Fibroblast of upper back skin (primary cell): ENCODE measurements at places on chromosomes 5 and 9.

- no peak for DNase-seq
Measured at GRCh38 chr5:117800261-117800660, 1188.1 kb downstream of the DTWD2 start.

- no peak for DNase-seq
Measured at GRCh38 chr9:89619019-89619418, 14.2 kb downstream of the GADD45G start.

DNA sequence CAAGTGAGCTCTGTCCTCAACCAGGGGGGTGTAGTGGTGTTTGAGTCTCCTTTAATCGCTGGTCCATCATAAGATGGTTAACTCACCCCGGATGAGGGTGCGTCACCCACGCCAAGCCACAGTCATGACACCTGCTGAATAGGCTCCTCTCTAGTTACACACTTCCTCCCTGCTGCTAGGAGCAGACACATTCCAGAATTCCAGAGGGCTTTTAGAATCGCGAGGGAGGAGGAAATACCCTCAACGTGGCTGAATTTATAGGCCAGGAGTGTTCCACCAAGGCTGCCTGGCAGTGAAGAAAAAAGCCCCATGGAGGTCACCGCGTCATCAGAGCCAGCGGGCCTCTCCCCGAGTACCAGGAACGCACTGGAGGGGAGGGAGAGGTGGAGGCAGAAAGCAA lies 5.1 kb downstream of the GLRX start:
- DNase-seq, result peak; percentile 68

DNA sequence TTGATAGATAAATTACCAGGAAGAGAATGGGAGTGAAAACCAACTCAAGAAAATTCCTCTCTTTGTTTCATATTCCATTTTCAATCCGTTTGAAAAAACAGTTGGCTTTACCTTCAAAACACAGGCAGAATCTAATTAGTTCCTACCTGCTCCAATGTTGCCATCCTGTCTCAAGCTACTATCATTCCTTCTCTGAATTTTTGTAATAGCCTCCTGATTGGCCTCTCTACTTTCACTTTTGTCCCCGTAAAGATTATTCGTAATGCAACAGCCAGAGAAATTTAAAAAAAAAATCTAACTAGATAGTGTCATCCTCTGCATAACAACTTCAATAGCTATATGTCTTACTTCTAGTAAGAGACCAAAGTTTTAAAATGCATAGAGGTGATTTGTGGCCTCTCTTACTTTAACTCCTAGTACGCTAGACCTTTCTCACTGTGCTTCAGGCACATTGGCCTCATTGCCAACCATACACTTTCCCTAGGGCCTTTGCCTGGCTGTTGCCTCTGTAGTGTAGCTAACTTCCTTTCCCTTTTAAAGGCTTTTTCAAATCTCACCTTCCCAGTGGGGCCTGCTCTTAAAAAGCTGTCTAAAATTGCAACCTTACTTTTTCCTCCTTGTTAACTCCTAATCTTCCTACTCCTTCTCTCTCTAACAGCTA lies 311.3 kb upstream of the GRIN3A start:
- no peak for DNase-seq

DNA sequence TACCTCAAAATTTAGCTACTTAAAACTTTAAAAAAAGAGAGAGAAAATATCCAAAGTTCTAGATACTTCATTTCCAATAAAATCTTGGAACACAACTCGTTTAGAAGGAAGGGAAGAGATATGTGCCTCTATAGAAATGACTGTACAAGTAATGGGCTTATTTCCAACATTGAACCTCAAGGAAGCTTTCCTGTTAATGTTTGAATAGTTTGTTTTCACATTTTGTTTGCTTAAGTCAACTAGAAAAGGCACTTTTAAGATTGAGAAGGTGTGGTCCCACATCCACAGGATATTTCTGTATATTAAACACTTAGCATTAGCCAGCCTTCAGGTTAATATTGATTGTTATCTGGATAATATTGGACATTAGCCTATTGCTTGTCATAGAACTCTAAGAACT lies 384.7 kb downstream of the PTPRD start:
- no peak for DNase-seq

- no peak for DNase-seq
Measured at GRCh38 chr9:112764837-112765236, 14.3 kb downstream of the SNX30 start.

DNA sequence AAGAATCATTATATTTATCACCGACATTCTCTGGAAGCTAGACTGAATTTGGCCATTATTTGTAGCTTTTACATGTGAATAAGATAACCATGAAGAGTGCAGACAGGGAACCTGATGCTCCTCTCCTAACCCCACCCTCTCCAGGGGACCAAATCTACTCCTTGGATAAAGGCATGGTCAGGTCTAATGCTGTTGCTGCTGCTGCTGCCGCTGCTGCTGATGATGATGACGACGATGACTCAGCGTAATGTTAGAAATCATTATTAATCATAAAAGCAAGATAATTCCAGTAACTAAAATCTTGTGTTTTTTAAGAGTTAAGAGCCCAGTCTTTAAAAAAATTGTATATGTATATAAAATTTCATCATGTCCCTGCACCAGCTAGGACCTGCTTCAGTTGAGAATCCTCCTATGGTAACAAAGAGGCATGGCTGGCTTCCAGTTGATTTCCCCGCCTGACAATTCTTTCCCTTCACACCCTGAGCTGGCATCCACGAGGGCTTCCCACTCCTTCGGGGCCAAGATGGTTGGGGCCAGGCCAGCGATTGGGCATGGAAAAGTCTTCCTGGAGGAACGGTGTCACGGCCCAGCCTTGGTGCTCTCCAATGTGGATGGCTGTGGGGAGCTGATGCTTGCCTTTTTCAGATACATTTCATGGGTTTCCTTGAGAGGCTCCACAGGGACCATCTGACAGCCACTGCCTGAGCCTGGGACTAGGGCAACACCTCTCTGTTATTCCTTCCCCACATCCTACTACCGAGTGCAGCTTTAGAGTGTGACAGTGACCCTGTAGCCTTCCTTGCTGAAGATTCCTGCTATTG lies 400.0 kb downstream of the CTNND2 start:
- DNase-seq, result no peak

DNA sequence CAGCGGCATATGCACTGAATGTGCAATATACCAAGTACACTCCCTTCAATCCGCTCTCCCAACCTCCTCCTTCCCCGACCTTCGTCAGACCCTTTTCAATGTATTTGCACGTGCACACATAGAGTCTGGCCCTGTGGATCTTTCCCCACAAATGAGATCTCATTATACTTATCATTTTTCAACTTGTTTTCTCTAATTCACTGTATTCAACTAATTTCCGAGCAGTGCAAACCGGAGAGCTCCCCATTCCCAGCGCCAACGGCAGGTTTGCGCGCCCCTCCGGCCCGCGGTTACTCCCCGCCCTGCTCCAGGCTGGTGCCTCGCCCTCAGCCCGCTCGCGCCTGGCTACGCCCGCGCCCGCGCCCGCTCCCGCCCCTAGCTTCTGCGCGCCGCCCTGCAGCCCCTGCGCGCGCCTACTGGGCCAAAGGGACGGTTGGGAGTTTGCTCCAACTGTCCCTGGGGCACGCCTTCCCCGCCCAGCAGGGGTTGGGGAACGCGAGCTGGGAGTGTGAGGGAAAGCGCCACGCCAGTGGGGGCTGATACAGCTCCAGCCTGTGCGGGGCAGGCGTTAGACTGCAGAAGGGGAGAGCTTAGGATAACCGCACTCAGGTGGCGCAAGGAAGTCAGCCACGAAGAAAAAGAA lies 3.3 kb upstream of the CDC20B start:
- DNase-seq, result no peak

- DNase-seq, result no peak
Measured at GRCh38 chr5:3389471-3390026, 206.1 kb upstream of the IRX1 start.

- no peak for DNase-seq
Measured at GRCh38 chr9:130908878-130909355, 12.3 kb upstream of the QRFP start.

- peak; percentile 67 for DNase-seq
Measured at GRCh38 chr5:108521841-108522506, 140.1 kb upstream of the FBXL17 start.

DNA sequence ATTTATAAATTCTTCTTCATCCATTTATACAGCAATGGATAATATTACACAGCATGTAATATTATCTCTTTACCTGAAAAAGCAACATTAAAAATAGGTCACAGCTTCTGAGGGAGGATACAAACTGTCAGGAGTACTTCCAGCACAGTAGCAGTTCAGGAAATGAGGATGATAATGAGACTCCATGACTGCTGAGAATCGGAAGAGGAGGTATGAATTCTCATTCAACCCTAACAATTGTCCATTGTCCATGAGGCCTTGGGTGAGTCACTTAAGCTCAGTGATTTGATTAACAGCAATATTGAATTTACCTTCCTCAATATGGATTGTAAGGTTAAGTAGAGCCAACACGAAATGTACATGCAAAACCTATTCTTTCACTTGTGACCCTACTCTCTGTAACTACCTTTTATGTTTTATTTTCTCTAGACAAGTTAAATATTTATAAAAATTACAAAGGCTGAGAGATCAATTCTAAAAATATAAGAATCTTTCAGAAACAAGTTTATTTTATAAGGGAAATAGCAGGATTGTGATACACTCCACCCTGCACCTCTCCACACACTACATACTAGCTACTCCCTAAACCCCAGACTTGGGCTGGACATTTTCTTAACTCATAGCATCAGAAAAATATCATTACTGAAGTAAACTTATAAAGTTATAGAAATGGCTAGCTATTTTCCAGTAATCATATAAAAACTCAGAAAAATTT lies 159.1 kb upstream of the ACOT12 start:
- no peak for DNase-seq

GRCh38 chr5:98436667-98437066 lies 336.8 kb upstream of the RGMB start:
- no peak for DNase-seq

DNA sequence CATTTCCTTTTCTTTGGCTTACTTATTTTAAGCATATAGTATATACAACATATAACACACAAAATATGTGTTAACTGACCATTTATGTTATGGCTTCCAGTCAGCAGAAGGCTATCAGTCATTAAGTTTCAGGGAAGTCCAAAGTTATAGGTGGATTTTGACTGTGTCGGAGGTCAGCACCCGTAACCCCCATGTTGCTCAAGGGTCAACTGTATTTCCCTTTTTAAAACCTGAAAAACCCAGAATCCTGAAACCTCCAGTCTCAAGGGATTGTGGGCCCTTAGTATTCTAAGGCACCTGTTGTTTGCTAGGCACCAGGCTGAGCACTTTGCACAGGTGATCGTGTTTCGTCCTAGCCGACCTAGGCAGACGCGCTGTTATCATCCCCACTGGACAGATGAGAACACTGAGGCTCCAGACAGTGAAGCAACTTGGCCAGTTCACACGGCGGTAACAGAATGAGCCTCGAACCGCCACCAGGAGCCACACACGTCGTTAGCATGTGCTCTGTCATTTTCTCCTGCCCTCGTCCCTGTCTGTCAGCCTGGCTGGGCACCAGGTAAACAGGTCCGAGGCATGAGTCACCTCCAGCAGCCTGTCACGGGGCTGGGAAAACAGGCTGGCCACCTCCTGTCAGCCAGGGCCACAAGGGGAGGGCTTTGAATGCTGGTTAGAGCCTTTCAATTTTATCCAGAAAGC lies 39.9 kb downstream of the DUSP1 start:
- no peak for DNase-seq

GRCh38 chr5:113520429-113520828 lies 6.9 kb downstream of the YTHDC2 start:
- peak; percentile 53 for DNase-seq

GRCh38 chr9:128049843-128050242 lies 17.3 kb downstream of the NAIF1 start:
- DNase-seq, result no peak

GRCh38 chr5:155193029-155193428 lies 179.5 kb downstream of the KIF4B start:
- no peak for DNase-seq

GRCh38 chr5:170313344-170313743 lies 15.8 kb upstream of the LCP2 start:
- no peak for DNase-seq

DNA sequence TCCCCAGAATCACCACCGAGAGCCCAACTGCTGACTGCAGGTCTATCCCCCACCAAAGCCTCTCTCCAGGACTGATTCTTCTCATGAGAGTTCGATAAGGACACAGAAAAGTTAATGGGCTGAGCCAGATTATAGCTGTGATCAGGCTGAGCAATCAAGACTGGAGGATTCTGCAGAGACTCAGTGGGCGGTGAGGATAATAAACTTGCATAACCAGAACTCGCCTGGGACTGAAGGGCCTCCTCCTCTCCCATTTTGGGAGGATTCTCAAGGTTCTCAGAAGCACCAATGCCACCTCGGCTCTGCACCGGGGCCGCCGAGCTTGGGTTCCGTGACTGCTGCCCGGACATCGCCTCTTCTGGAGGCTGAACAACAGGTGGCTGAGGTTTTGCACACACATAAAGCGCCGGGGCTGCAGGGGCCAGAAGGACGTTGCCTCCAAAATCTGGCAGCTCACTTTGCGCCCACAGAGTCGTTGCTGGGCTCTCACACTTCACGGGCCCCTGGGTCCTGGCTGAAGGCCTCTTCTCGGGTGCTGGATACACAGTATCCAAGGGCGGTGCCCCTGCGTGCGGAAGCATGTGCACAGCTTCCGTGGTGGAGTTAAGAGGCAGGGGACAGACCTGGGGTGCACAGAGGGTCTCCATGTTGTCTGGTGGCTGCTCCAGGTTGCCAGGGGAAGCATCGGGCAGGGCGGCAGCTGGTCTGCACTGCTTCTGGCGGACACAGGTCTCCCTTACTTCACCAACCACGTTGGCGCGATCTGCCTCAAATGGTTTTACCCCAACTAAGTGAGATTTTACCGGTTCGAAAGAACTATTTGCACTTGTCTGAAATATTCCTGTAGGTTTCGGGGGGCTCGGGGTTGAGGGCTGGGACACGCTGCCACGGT lies 7.6 kb downstream of the SEC16A start:
- DNase-seq, result no peak

DNA sequence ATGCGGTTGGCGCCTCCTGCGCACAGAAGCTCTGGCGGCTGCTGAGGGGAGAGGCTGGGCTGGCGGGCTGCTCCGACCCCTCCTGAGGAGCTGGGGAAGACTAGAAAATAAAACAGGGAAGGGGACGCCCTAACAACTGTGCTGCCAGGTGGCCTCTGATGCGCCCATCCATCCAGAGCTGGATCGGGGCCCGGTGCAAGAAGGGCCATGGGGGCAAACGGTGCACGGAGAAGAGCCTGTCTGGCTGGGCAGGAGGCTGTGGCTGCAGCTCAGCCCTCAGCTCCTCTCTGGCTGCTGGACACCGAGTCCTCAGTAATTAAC lies 21.0 kb upstream of the MRNIP start:
- DNase-seq, result no peak

DNA sequence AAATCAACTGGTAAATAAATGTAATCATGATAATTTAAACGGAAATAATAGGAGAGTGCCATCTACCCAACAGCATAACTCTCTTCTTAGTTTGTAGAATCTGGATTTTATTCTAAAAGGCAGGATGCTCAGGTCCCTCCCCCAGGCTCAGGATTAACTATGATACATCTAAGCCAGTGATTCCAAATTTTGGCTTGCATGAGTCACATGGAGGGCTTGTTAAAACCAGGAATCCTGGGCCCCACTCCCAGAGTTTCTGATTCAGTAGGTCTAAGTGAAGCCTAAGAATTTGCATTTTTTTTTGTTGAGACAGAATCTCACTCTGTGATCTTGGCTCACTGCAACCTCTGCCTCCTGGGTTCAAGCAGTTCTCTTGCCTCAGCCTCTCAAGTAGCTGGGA lies 62.3 kb upstream of the ZFR start:
- peak; percentile 98 for DNase-seq

- DNase-seq, result no peak
Measured at GRCh38 chr9:128454991-128455390, 815 bp upstream of the ODF2 start.

GRCh38 chr5:6188344-6188743 lies 190.0 kb downstream of the MED10 start:
- DNase-seq, result no peak
